ENCODE measurements at places on chromosomes 7 and 10.

- DNase-seq: no peak
These were observed 153.6 kb downstream of the TMEM178B start for GRCh38 chr7:141227454-141227853.

GRCh38 chr10:15370856-15371701 is at the start of gene FAM171A1:
Gene FAM171A1 (minus strand): TSS chr10:15371289. CDS start chr10:15371052, 237 bp downstream.
- peak; percentile 52 for DNase-seq

GRCh38 chr7:86748843-86749719 is 105.4 kb downstream of the GRM3 start:
- DNase-seq: no peak

DNA sequence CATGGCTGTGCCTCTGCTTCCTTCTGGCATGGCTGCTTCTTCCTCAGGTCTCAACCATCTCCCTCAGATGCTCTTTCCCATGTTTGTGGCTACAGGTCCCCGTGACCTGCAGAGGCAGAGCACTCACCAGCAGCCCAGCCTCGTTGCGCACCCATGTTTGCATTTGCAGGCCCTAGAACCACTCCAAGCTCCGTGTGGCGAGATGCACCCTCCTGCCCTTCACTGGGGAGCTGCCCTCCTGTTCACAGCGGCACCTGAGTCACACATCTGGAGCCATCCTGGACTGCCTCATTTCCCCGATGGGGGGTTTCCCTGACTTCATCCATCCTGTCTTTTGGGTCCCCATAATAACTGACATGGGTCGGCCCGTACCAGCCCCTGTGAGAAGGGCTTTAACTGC is 35.9 kb downstream of the EGFR start:
- no peak for DNase-seq

GRCh38 chr10:11073410-11073809 is 55.7 kb downstream of the CELF2 start:
- no peak for DNase-seq

GRCh38 chr10:48773580-48773979 is 88.9 kb downstream of the WDFY4 start:
- no peak for DNase-seq

- no peak for DNase-seq
These were observed 3.3 kb downstream of the LUC7L2 start for GRCh38 chr7:139362981-139363380.

DNA sequence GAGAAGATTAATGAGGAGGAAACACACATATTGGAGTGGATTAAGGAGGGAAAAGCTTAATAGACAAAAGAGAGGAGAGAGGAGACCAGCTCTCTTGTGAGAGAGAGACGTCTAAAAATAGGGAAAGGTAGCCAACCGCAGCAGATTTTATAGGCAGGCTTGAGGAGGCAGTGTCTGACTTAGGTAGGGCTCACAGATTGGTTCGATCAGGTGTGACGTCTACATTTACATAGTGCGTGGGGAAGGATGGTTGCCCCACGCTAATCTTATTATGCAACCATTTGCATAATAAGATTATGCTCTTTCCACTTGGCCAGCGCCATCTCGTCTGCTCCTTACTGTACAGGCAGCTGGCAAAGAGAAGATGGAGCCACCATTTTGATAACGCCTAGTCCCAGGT is 122.0 kb downstream of the MARCHF5 start:
- peak; percentile 60 for DNase-seq

DNA sequence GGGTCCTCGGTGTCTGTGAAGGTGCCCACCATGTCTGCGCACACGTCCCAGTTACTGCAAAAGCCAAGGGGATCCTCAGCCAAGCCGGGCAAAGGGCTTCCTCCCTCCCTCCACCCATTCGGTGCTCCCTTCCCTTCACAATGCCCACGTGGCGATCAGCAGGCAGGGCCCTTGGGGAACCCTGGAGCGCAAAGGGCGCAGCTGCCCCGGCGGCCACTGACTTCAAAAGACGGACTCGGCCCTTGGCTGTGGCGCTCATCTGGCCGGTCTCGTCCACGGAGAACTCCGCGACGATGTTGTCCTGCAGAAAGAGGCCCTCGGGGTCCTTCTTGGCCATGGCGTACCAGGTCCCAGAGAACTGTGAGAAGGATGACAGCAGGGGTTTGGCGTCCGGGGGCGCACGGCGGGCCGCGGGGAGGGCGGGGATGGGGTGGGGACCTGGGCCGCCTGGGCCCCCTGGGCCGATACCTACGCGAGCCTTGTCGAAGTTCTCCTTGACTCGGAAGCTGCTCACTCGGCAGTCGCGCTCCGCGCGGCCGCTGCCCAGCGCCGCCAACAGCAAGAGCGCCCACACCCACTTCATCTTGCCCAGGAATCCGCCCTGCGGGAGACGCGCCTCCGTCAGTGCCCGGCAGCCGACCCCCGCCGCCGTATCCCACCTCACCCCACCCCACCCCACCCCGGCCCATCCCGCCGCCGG is 439 bp downstream of the RBP4 start:
- DNase-seq: no peak

DNA sequence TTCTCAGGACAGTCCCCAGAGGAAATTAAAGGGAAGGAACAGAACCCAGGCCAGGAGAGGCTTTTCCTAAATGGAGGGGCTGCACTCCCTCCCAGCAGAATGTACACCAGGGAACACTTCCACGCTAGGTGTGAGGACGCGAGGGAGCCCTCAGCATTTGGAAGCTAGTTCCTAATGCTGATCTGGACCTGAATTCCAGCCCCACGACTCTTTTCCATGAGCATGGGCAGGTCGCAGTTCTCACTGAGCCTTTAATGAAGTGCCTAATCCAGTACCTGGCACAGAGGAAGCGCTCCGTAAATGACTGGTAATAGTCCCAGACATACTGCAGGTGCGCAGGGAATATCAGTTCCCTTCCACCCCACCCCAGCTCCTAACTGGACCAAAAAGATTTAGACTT is 1.1 kb downstream of the ALOX5 start:
- no peak for DNase-seq

GRCh38 chr7:149880638-149881311 is 7.0 kb downstream of the ATP6V0E2 start:
- no peak for DNase-seq

DNA sequence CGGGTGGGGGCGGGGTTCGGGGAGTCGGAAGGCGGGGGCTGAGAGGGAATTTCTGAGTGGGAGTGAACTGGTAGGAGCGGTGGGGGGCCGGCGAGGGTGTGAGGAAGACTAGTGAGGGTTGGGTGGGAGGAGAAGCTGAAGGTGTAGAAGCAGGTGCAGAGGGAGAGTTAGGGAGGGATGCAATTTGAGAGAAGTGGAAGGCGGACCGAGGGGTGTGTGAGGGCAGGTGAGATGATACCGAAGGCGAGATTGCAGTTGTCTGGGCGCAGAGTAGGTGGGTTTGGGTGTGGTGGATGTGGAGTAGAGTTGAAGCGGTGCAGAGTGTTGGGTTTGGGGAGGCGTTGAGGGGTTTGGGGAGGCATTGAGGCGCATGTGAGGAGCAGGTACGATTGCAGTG is 643 bp downstream of the KAT6B start:
- DNase-seq: no peak

DNA sequence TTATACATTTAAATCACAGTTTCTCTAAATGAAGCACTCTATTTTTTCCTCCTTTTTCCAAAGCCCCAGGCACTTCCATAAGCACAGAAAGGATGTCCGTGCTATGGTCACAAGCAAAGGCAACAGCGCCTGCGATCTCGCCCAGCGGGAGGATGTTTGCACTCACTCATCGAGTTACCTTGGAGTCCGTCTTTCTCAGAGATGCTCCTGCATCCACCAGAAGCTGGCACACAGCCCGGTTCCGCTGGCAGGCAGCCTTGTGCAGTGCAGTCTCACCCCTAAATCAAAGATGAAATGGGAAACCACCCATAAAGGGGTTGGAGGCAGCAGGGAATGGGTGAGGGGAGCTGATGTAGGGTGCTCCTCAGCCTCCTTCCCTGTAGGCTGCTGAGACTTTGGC is 51.9 kb upstream of the PTN start:
- DNase-seq: no peak

- DNase-seq: no peak
These were observed 13.1 kb upstream of the SLC26A3 start for GRCh38 chr7:107816011-107816566.

DNA sequence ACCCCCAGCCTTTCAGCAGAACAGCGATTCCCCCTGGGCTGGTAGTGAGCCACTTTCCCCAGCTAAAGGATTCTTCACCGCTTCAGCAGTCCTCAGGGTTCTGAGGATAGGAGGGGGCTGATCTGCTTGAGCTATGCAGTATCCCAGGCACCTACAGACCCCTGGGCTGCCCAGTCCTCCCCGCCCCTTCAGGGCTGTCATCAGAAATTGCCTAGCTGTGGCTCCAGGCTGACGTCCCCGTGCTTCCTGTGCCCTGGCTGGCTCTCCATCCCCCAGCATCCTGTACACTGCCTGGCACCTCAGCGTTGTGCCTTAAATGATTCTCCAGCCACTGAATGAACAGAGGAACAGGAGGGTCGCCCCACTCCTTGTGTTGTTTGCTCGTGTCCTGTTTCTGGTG is 38.4 kb upstream of the CDH23 start:
- DNase-seq: no peak

GRCh38 chr10:127836966-127837365 is 55.8 kb downstream of the CLRN3 start:
- DNase-seq: no peak

- no peak for DNase-seq
These were observed 33.6 kb downstream of the ZEB1 start for GRCh38 chr10:31352436-31353226.

DNA sequence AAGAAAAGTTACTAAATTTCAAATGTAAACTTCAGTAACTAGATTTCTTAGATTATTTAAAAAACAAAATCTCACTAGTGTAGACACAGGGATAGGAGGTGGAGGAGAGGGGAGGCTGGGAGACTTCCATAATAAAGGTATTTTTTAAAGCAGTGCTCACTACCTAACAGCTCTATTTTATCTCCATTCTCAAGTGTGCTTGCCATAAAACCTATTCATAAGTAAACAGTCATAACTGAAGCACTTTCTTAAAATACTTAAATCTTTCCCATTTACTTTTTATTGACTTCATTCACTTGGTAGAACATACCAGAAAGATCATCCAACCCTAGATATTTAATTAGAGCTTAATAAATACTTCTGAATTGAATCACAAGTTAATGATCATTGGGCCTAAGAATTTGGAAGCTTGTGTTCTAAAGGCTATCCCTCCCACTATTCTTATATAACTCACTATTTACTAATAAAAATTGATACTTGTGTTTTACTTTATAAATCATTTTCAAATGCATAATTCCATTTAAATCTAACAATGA is 107.4 kb downstream of the SNX13 start:
- no peak for DNase-seq

DNA sequence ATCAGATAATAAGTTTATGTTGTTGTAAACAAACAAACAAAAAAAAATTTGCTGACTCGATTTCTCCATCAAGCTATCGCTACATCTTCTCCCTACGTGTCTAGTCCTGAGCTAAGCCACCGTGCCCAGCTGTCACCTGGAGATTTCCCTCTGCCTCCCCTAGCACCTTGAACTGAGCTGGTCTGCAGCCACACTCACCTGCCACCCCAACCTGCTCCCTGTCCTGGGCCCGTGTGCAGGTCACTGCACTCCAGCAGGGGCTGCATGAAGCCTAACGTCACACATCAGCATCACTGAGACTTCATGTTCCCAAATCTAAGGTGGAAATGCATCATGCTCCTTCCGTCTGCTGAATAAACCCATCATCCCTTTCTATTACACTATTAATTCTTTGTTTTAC is 44.4 kb downstream of the TEX36 start:
- no peak for DNase-seq

DNA sequence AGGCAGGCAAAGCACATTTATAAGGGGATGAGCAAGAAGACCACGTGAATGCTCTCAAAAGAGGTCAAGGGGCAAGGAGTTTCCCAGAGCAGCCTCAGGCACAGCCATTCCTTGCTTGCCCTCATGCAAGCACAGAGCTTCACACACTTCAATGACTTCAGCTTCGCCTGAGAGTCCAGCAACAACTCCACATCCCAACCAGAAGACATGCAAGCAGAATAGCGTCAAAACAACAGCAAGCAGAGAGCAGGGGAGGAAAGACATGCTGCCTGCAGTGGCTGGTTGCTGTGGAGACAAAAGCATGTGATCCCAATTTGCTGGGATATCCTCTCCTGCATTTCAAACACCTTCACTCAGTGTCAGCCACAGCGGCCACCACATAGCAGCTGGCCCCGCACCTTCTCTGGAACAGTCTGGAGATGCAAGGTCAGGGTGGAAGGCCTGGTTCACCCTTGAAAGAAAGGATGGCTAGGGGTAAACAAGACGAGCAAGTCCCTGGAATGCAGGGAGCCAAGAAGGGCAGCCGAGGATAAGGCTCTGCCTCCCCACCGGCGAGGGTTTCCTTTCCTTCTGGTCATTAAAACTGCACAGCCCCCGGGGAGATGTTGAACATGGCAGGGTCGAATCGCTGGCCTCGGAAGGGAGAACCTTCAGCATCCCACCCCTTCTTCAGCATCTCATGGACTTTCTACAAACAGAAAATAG is 60.2 kb upstream of the CAMK2B start:
- no peak for DNase-seq

GRCh38 chr7:38548605-38549004 is 82.6 kb downstream of the AMPH start:
- DNase-seq: no peak

DNA sequence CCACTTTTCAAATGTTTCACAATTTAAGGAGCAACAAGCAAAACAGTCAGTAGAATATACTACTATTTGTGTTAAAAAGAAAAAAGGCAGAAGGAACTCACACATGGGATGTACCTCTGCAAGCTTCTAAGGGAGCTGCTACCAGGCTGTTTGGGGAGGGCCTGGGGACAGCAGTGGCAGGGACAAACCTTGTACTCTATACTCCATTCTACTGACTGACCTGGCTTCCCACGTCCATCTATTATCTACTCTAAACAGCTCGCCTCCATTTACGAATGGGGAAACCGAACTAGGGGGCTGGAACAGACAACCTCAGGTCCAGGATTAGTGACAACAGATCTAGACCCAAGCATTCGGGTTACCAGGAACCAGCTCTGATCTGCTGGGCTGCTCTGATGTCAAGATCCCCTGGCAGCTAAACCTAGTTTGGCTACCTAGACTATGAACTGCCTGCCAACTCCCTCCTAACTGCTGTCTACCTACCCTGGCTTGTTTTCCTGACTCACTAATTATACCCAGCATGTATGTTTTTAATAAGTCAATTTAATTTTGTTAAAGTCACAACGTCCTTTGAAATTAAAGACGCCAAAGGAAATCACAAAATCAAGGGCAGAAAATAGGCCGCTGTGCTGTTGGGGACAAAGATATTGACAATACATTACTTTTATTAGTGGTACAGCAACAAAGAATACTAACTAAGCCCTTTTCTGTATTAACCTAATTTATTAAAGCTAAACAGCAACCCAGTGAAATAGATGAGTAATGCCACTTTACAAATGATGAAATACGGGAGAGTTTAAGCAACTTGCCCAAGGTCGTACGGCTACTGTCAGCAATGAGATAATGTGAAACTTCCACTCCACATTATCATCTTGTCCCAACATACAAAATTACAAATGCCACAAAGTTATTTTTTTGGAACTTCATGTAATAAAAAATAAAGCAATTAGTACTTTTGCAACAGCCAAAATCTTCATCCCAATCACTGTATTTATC is 5.3 kb downstream of the PSAP start:
- DNase-seq: no peak

Data from SK-N-DZ (cell line).